ENCODE measurements at places on chromosomes 3 and 15.

DNA sequence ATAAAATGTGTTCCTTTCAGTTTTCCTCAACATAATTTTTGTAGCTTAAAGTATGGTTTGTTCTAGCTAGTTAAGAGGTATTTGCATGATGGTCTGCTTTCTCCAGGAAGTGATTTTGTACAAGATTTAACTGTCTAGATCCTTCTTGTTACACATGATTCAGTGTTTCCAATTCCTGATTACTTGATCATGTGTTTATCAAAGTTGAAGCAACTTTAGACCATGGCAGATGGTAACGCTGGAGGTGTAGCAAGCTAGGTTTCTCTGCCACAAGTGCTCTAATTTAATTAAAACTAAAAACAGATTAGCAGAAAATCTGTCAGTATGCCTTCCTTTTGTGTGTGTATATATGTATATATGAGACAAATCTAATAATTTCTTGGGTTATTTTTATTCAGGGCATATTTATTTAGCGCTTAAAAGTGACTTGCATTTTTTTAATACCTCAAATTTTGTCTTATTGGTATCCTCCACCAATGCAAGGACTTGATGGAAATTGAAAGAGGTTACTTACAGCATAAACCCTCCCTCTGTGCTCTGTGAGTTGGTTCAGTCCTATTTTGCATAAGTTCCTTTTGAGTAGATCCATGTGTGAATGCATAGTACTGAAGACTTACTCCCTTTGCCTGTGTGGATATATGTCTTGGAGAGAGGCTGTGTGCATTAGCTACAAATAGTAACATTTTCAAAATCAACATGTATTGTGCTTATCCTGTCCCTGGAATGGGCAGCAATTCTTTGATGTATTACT lies 157.3 kb upstream of the CGNL1 start:
- no peak for DNase-seq

GRCh38 chr3:161275919-161276318 lies 54.8 kb downstream of the NMD3 start:
- DNase-seq = no peak

GRCh38 chr3:97872525-97873042 lies 50.8 kb downstream of the CRYBG3 start:
- peak; percentile 1 for DNase-seq

GRCh38 chr15:85282504-85283115 lies 97.8 kb upstream of the AKAP13 start:
- no peak for DNase-seq

DNA sequence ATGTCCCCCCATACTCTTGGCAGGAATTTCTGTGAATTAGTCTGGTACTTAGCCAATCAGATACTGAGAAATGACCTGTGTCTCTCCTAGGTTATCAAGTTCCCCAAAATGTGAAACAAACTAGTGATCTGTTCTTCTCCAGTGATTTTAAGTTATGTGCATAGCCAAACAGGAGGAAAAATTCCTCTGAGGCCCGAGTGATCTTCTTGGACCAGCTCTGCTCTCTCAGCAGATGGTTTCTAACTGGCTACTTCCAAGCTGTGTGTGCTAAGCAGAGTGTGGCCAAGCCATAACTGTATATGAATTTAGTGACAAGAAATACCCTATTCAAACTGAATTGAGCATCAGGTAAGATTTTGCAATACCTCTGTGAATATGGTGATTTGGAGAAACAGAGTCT lies 89.5 kb downstream of the GREM1 start:
- DNase-seq = no peak

GRCh38 chr15:91535856-91536500 lies 317.5 kb upstream of the SLCO3A1 start:
- no peak for DNase-seq

DNA sequence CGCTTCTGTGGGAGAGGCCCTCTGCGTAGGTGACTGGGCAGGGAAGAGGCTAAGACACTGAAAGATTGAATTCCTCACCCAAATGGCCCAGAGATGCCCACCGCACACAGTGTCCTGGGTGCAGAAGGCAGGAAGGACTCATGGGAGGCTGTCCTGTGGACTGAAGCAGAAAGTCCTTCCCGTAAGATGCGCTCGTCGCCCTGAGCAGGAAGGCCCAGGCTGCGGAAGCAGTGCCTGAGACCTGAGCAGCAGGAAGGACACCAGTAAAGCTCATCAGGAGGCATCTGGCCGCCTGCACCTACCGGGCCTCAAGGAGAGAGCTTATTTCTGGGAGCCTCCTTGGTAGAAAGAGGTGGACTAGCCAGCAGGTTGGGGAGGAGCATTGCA lies 3.3 kb downstream of the PAK6 start:
- no peak for DNase-seq

DNA sequence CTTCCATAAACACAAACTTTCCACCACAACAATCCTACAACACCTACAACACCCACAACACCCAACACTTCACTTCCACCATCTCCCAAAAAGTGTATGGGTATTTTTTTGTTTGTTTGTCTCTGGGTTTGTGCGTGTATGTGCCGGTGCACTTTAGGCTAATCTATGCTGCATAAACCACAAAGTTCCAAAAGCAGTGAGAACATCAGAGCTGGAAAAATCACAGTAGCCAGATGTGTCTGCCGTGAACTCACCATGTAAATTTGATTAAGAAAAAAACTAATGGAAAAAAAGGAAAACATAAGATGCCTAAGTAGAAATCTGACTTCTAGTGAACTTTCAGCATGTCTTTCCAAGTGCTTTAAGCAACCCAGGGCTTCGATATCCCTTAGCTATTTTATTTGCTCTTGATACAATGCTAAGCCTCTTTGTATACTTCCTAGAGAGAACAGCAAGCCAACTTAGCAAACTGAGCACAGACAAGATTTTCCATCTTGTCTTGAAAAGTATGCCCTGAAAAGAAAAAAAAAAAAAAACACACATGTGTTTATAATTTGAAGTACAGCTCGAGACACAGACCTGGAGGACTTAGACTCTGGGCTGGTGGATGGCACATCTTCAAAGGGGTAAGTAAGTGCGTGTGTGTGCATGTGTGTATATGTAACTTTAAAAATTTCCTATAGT lies 91.4 kb downstream of the WWTR1 start:
- DNase-seq = no peak

GRCh38 chr3:97930018-97930417 lies 42.2 kb downstream of the RIOX2 start:
- DNase-seq = no peak

DNA sequence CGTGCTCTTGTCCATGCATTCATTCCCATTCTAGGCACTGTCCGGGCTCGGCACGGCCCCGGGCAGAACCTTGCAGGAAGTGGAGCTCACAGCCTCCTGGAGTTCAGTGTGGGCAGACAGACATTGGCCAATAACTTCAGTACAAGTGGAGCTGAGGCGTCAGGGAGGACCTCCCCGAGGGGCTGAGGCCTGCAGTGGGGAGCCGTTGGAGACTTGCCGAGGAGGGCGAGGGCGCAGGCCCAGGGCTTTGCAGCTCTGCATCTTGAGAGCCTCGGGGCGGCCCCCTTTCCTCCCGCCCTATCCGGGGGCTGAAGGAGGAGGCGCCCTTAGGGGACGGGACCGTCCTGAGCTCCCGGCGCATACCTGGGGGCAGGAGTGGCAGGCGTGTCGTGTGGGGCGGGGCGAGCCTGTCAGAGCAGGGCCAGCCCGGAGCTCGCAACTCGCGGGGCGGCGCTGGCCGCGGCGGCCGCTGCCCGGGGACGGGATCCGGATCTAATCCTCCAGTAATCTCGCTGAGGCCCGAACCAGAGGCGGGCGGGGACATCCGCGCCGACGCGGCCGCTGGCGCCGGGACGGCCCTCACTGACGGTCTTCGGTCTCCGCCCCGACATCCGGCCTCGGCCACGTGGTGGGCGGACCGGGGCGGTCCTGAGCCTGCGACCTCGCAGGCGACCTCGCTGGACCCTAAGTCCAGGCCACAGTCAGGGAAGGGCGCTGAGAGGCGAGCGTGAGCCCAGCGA lies at the start of gene ACY1:
TSS of gene ACY1 (plus strand) at position 698 of the 740 bp plus-strand sequence. CDS start 530 bp downstream, outside the sequence.
- peak; percentile 78 for DNase-seq

DNA sequence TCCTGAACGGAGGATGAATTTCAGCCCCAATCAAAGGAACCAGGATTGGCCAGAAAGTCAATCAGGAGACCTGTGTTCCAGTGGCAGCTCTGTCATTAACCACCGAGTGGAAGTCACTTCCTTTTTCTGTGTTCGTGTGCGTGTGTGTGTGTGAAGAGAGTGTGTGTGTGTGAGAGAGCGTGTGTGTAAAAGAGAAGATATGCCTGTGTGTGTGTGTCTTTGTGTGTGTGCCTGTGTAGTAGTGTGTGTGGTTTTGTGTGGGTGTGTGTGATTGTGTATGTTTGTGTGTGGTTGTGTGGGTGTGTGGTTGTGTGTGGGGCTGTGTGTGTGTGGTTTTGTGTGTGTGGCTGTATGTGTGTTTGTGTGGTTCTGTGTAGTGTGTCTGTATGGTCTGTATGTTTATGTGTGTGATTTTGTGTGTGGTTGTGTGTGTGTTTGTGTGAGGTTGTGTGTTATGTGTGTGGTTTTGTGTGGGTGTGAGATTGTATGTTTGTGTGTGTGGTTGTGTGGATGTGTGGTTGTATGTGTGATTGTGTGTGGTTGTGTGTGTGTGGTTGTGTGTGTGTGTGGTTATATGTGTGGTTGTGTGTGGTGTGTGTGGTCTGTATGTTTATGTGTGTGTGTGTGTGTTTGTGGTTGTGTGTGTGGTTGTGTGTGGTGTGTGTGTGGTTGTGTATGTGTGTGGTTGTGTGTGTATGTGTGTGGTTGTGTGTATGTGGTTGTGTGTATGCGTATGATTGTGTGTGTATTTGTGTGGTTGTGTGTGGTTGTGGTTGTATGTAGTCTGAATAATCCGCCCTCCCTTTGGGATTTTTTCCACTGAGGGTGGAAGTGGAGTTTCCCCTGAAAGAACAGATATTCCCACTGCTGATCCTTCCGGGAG lies 314.4 kb downstream of the SHQ1 start:
- DNase-seq = no peak

- peak; percentile 41 for DNase-seq
These were observed 25.7 kb downstream of the FSIP1 start for GRCh38 chr15:39756806-39757522.

GRCh38 chr15:49255966-49256759 lies 86.1 kb downstream of the GALK2 start:
- DNase-seq = no peak

GRCh38 chr3:15164340-15164739 lies 41.7 kb upstream of the CAPN7 start:
- DNase-seq = no peak

DNA sequence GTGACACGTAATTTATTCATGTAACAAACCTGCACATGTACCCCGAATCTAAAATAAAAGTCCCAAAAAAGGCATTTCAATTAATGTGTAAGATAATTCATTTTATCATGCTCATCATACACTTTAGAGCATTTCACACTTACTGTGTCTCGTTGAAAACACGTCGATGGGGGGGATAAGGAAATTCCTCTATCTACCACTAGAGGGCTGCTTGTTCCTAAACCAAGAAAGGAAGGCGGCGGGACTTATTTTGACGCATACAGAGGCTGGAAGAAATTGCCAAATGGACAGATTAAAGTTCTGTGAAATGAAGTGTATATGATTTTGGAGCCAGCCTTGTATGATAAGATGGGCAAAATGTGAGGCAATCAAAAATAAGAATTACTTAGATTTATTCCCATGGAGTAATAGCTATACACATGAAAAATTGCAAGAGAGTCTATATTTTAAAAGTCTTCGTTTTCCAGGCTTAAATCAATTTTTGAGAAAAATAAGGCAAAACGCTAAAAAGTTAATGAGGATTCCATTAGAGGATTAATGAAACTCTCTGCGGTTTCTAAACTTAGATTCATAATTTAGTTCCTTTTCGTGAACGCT lies 346.8 kb downstream of the CNTN3 start:
- peak; percentile 61 for DNase-seq

Data from midbrain (tissue), 1 donor.